ENCODE measurements at places on chromosomes 1 and 21. TPM values are rescaled to one million over a fixed set of nuclear protein-coding genes. Genes with fewer than 3 reads are reported as not detected.

Gene PIK3R3
- 24.3 TPM for total RNA-seq

Gene SLC44A5
- 0.21 TPM for total RNA-seq

Gene OR10Z1
- not detected for total RNA-seq

Gene KRTAP13-2
- not detected for total RNA-seq

Gene SLC6A17
- total RNA-seq, result under 0.01 TPM

GRCh38 chr1:13892671-13893325, 192.8 kb downstream of the PRDM2 start:
- peaks cover 57% of the 10 kb centered on the region for H3K27me3 ChIP-seq
- peak overlapping the region; percentile 48 for H3K4me3 ChIP-seq
- H3K36me3 ChIP-seq, result no peaks in the 10 kb centered on the region

GRCh38 chr1:65079941-65080340, 68.1 kb upstream of the AK4 start:
- no peak for DNase-seq
- H3K36me3 ChIP-seq, result no peaks in the 10 kb centered on the region
- H3K27me3 ChIP-seq, result no peaks in the 10 kb centered on the region
- H3K27ac ChIP-seq, result no peak overlapping the region
- no peak overlapping the region for H3K4me3 ChIP-seq
- no peaks in the 10 kb centered on the region for H3K4me1 ChIP-seq

DNA sequence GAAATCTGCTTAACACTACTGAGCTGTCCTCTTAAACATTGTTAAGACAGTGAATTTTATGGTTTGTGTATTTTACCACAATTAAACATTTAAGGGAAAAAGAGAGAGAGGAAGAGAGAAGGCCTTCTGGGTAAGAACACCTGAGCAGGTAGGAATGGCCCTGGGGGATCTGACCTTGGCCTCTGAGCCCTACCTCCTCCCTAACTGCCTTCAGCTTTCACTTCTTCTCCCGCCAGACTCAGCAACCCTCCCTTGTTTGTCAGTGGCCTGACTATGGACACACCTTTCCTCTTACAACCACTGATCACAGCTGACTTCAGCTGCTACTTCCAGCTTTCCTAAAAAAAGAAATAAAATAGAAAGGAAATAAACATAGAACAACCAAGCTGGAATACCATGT, 13.5 kb upstream of the IGSF21 start:
- H3K27me3 ChIP-seq, result peaks cover 40% of the 10 kb centered on the region
- DNase-seq, result no peak
- H3K27ac ChIP-seq, result no peak overlapping the region
- no peaks in the 10 kb centered on the region for H3K36me3 ChIP-seq
- no peak overlapping the region for H3K4me3 ChIP-seq

GRCh38 chr1:109502364-109502851, 7.1 kb downstream of the AMIGO1 start:
- no peak for DNase-seq
- H3K27ac ChIP-seq, result no peak overlapping the region
- H3K4me1 ChIP-seq, result peaks cover 23% of the 10 kb centered on the region
- no peaks in the 10 kb centered on the region for H3K27me3 ChIP-seq

DNA sequence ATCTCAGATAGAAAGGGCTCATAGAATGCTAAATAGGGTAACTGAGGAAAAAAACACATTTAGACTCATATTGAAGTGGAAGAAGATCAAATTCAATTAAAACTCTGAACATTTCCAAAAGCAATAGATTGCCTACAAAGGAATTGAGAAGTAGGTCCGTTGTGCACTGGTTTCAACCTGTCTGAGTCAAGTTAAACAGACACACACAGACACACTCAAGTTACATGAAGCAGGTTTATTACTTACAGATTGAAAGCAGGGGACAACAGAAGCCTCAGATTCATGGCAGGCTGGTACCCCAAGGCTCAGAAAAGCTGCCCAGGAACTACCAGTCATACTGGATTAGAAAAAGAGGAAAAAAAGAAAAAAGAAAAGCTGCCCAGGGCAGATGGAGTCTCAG, 20.7 kb upstream of the S100A2 start:
- H3K36me3 ChIP-seq, result no peaks in the 10 kb centered on the region
- H3K4me3 ChIP-seq, result no peak overlapping the region

GRCh38 chr1:225767634-225768540, 9.7 kb upstream of the SRP9 start:
- H3K4me1 ChIP-seq, result peaks cover 86% of the 10 kb centered on the region
- H3K27me3 ChIP-seq, result no peaks in the 10 kb centered on the region

DNA sequence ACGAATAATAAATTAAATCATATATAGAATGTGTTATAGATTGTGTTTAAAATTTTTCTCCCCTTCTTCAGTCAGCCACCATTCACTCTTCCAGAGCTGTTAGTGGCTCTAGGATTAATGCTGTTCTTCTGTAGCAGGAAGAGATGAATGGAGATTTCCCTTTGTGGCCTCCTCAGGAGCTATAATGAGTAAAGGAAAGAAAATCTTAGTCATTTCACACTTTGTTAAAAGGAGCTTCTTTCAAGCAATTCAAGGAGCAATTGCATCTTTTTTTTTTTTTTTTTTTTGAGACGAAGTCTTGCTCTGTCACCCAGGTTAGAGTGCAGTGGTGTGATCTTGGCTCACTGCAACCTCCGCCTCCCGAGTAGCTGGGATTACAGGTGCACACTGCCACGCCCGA, 23.7 kb upstream of the TMCO2 start:
- no peak overlapping the region for H3K4me3 ChIP-seq
- H3K4me1 ChIP-seq, result no peaks in the 10 kb centered on the region
- H3K27me3 ChIP-seq, result no peaks in the 10 kb centered on the region
- no peaks in the 10 kb centered on the region for H3K36me3 ChIP-seq
- no peak for DNase-seq

GRCh38 chr1:79497193-79497773, 490.8 kb upstream of the ADGRL4 start:
- DNase-seq, result no peak
- no peak overlapping the region for H3K4me3 ChIP-seq
- no peak overlapping the region for H3K27ac ChIP-seq
- no peaks in the 10 kb centered on the region for H3K4me1 ChIP-seq
- no peaks in the 10 kb centered on the region for H3K36me3 ChIP-seq
- H3K27me3 ChIP-seq, result no peaks in the 10 kb centered on the region

DNA sequence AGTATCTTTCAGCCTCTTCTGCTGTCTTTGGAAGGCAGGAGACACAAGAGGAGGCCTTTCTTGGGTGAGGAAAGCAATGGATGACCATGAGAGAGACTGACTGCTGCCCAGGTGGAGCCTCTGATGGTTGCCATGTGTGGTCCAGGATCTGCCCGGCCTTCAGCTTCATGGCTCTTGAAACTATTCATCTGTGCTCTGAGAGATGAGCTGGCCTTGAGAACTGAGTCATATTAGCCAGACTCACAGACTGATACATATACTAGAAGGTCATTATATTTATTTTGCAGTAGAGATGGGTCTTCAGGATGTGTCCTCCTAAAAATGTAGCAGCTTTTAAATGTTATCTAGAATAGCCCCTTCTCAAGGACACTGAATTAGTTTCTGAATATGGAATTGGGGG, 33.7 kb downstream of the PTGFRN start:
- no peaks in the 10 kb centered on the region for H3K36me3 ChIP-seq
- no peaks in the 10 kb centered on the region for H3K27me3 ChIP-seq
- DNase-seq, result no peak
- no peak overlapping the region for H3K27ac ChIP-seq

GRCh38 chr1:244709476-244710368, 56.8 kb downstream of the DESI2 start:
- H3K4me1 ChIP-seq, result no peaks in the 10 kb centered on the region
- H3K36me3 ChIP-seq, result peaks cover 23% of the 10 kb centered on the region
- no peaks in the 10 kb centered on the region for H3K27me3 ChIP-seq
- DNase-seq, result no peak

DNA sequence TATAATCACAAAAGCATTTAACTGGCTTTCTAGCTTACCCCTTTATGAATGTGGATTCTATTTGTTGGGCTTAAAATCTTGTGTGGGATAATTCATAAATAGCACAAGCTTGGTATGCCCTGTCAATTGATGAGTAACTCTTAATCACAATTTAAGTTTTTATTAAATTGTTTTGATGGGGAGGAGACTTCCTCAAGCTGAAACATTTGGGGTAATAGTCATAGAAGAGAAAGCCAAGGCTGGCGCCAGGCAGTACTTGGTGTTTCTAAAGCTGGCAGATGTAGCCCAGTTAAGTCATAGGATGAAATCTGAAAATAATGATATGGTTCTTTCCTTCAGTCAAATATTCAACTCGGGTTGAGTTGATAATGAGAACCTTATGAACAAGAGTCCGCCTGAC, 167.2 kb downstream of the FMN2 start:
- H3K27ac ChIP-seq, result no peak overlapping the region
- H3K4me3 ChIP-seq, result no peak overlapping the region
- peaks cover 25% of the 10 kb centered on the region for H3K36me3 ChIP-seq
- H3K27me3 ChIP-seq, result no peaks in the 10 kb centered on the region

- H3K27me3 ChIP-seq, result no peaks in the 10 kb centered on the region
- H3K4me3 ChIP-seq, result no peak overlapping the region
- no peaks in the 10 kb centered on the region for H3K36me3 ChIP-seq
- no peak overlapping the region for H3K27ac ChIP-seq
- no peak for DNase-seq
- peaks cover 58% of the 10 kb centered on the region for H3K4me1 ChIP-seq
Measured at GRCh38 chr1:201734786-201735185, 94.2 kb upstream of the IPO9 start.

GRCh38 chr1:231020139-231020601, 19.9 kb downstream of the FAM89A start:
- no peak overlapping the region for H3K4me3 ChIP-seq
- no peaks in the 10 kb centered on the region for H3K4me1 ChIP-seq
- DNase-seq, result no peak
- H3K27me3 ChIP-seq, result no peaks in the 10 kb centered on the region
- H3K36me3 ChIP-seq, result no peaks in the 10 kb centered on the region

GRCh38 chr1:58862728-58863385, 79.0 kb upstream of the JUN start:
- no peaks in the 10 kb centered on the region for H3K27me3 ChIP-seq
- no peak overlapping the region for H3K27ac ChIP-seq
- H3K36me3 ChIP-seq, result no peaks in the 10 kb centered on the region
- no peaks in the 10 kb centered on the region for H3K4me1 ChIP-seq

DNA sequence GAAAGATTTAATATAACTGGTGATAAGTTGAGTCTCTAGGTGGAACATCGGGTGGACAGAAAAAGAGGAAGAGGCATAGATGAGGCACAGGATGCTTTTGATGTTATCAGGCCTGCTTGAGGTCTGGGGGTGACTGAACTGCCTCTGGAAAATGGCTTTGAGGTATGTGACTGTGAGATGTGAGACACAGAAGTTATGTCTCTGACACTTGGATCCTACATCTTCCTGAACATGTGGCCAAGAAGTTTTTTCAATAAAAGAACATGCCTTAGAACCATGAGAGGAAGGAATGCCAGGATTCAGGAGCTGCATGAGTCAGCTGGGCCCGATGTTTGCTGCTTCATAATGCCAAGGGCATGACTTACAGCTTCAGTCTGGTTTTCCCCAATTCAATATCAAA, 11.5 kb upstream of the AIM2 start:
- no peak overlapping the region for H3K27ac ChIP-seq
- no peaks in the 10 kb centered on the region for H3K27me3 ChIP-seq
- no peaks in the 10 kb centered on the region for H3K4me1 ChIP-seq
- H3K4me3 ChIP-seq, result no peak overlapping the region
- no peak for DNase-seq
